ENCODE measurements at places on chromosomes 2 and 18.

- no peak for DNase-seq
Measured at GRCh38 chr2:235390816-235391194, 103.0 kb upstream of the AGAP1 start.

- DNase-seq, result no peak
Measured at GRCh38 chr2:222142027-222142426, 156.8 kb downstream of the PAX3 start.

DNA sequence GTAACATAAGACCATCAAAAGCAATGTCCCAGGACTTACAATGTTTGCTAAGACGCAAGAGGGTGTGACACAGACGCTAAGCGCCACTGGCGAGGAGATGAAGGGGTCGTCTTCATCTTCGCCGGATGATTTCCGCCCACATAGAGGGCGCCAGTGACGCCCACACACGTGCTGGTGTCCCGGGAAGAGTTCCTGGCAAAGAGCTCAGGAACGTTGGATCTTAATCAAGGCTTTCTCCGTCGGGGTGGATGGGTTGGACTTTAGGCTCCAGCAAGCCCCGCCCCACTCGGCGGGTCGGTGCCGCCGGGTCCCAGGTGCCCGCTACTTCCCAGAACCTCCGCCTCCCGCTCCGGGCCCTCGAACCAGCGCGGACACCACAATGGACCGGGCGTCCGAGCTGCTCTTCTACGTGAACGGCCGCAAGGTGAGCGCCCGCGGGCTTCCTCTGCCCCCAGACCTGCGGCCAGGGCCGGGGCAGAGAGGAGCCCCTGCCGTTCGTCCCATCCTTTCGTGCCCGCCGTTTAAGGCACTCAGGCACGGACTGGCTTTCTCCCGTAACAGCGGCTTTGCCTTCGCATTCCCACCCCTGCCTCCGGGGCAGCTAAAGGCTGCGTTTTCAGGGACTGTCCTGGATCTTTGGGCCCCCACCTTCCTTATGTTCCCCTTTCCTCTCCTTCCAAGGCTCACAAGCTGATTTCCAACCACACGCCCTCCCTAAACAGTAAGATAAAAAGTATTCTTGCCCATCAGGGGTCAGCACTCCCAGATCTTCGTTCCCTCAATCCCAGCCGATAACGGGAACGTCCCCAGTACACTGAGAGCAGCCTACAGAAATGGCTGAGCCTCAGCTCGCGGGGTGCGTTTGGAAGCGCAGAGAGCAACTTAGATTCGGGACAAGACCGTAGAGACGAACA is at the start of gene AOX1:
Gene AOX1, plus strand, starts transcription at position 285 of the 914 bp plus-strand sequence. Its CDS starts 95 bp downstream, at position 380.
- no peak for DNase-seq

GRCh38 chr2:105425936-105426625 is 27.2 kb upstream of the FHL2 start:
- no peak for DNase-seq

DNA sequence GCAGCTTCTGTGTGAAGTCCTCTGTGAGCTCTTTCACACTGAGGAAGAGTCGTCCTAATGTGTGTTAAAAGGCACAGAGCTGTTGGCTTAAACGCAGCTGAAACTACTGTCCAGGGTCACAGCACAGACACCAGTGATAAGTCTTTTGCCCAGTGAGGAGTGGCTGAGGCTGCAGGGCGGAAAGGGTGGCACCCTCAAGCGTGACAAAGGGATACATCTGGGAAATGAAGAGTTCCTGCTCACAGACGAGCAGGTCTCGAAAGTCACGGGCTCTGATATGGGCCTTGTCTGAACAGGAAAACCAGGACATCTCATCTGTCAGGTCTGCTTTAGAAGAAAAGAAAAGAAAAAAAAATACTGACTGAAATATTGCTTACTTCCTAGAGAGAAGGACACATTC is 36.5 kb downstream of the TGIF1 start:
- no peak for DNase-seq

Measured in T-helper 1 cell (primary cell).